ENCODE measurements at places on chromosomes 3 and 15.

- no peak for DNase-seq
Observed at GRCh38 chr3:140319739-140320138, 358.1 kb upstream of the TRIM42 start.

DNA sequence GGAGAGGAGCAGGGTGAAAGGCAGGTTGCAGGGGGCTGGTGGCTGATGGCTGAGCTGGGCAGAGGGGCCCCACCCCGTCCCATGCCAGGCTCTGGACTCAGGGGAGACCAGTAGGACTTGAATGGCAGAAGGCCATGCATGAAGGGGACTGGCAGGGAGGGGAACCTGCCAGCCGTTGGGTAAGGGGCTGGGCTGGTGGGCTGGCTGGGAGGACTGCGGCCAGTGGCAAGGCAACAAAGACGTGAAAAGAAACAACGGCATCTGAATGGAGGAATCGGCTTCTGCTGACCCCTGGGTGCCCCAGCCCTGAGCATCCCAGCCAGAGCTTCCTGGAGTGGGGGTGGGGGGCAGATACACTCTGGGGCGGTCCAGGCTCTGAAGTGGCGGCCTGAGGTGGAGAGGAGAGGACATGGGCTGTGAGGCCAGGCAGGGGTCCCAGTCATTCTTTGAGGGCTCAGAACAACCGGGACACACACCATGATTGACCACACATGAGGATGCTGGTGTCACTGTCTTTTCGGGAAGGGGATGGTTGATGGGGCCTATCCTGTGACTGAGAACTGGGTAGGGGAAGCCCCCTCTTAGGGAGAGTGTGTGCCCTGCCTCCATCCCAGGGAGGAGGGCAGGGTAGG, 11.7 kb downstream of the GLYCTK start:
- DNase-seq: no peak

DNA sequence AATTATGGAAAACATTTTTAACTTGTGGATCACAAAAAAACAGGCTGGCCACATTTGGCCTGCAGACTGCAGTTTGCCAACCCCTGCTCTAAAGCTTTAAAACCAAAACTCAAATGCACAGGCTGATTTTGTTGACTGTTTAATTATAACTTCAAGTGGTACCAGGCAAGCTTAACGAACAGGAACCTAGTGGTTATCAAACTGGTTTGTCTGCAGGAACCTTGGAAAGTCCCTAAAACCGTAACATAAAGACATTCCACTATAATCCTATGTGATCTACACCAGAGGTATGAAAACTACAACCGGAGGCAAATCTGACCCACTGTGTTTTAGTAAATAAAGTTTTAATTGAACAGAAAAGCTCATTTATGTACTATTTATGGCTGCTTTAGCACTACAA, 52.4 kb downstream of the TBL1XR1 start:
- no peak for DNase-seq

DNA sequence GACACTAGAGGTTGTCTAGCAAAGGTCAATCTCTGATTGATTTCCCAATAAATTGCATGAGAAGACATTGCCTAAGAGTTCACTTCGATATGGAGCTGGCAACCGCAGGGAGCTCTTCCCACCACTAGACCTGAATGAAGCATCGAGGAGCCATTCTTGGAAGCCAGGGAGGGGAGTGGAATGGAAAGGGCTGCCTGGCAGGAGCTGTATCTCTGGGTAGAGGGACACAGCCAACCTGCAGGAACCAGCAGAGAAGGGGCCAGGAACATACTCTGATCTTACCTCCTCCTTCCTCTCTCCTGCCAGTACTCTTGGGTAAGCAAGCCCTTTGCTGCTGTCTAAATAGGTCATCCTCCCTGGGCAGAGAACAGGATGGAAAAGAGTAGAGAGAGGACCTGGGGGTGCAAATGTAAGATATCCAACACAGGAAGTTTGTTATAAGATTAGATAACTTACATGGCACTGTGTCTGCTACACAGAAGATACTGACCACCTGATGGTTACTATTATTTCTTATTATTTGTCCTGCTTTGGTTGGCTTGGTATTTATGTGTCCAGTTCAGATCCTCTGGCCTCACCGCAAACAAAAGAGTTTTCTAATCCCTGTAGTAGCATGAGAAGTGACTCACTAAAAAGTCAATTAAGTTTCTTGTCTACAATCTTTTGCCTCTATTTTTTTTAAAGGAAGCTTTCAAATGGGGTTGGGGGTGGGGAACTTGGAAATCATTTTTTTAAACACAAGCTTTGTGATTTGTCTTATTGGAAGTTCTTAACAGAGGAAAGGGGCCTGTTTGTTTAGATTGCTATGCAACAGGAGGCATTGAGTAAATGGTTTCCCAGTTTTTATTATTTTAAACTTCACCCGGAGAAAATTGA, 156.7 kb upstream of the TSC22D2 start:
- DNase-seq: no peak

- no peak for DNase-seq
Observed at GRCh38 chr3:156685198-156685597, 10.8 kb downstream of the TIPARP start.

DNA sequence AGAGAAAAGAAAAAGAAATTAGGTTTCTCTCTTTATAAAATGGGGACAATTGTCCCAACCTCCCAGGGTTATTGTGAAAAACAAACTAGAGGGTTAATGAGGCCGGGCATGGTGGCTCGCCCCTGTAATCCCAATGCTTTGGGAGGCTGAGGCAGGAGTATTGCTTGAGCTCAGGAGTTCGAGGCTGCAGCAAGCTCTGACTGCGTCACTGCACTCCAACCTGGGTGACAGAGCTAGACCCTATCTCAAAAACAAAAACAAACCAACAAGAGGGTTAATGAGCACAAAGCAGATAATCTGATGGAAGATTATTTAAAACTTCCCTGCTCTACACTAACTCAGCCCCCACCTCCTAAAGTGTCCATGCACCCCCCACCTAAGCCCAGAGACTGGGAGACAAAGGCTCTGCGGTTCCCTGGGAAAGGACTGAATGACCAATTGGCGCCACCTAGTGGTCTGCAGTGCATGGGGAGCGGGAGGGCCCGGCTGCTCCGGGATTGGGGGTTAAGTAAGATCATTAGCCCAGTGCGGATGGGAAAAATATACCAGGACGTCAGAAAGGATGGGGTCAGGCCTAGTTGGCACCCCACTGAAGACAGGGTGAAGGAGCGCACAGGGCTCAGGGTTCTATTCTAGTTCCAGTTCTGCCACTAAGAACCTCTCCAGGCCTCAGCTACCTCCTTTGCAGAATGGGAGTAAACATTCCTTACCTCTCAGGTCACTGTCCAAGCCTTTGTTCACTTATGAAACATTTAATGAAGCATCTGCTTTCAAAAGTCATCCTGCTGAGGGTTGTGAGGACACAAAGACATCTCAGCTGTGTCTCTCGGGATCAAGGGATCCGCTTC, 15.6 kb downstream of the PIF1 start:
- peak; percentile 70 for DNase-seq

DNA sequence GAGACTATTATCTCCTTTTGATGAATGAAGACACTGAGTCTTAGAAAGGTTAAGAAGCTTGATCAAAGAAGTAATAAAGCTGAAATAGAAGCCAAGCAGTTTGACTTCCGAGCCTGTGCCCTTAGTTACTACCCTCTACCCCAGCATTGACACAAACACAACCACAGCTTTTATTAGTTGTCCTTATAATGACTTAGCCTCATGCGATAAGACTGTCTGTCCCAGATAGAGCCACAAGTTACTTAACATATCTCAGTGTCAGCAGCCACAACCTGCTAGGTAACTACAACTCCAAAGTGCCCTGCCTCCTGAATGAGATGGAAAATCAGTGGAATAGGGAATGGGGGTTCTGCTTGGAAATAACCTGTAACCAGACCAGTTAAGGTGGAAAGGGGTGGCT, 781.6 kb upstream of the CFAP20DC start:
- no peak for DNase-seq

- peak; percentile 82 for DNase-seq
Observed at GRCh38 chr3:133040696-133041523, 2.7 kb downstream of the TMEM108 start.

DNA sequence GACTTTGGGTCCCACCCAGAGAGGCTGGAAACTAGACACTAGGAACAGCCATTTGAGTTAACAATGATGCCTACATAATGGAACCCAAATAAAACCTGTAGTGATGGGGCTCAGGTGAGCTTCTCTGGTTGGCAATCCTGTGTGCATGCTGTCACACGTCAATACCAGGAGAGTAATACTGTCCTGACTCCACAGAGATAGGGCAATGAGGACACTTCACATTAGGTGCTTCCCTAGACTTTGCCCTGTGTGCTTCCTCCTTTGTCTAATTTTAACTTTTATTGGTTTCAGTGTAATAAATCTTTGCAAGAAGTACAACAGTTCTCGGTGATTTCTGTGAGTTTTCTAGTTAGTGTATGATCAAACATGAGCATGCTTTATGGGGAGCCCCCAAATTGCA, 281.8 kb upstream of the ARRDC4 start:
- DNase-seq: no peak

- no peak for DNase-seq
Observed at GRCh38 chr3:43077261-43077660, 28.6 kb downstream of the POMGNT2 start.

- peak; percentile 19 for DNase-seq
Observed at GRCh38 chr3:55180936-55181535, 253.2 kb upstream of the LRTM1 start.

- DNase-seq: no peak
Observed at GRCh38 chr15:77563623-77564156, 69.0 kb downstream of the LINGO1 start.

- no peak for DNase-seq
Observed at GRCh38 chr3:64392001-64392400, 166.7 kb upstream of the PRICKLE2 start.

DNA sequence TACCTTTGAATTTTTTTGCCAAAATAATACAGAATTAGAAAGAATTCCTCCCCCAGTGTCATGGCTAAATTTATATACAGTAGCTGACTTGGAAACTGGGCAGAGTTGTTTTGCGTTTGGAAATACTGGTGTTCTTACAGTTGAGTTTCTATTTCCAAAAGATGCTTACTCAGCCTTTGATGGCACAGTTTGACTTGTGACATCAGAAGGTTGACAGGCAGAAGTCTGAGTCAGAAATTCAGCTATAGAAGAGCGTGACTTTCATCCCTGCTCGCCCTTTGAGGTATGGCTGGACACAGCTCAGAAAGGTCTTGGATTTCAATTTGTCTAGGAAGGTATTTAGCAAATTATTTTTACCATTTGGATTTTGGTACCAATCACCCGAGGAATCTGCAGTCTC, 175.8 kb downstream of the VGLL4 start:
- no peak for DNase-seq

DNA sequence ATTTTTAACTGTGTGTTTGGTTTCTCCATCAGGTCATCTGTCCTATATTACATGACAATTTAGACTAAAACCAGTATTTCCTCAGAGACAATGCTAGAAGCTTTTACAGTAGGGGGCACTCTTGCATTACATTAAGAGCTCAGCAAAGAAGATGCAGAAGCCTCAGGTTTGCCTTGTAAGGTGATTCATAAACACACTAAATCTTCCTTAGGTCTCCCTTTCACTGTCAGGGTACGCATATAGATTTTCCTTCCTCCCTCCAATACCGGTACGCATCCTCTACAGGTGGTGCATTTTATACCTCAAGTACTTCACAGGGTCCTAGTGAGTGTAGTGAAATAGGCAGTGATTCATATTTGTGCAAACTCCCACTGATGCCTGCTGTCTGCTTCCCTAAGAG, 46.5 kb downstream of the CD86 start:
- DNase-seq: peak; percentile 31

DNA sequence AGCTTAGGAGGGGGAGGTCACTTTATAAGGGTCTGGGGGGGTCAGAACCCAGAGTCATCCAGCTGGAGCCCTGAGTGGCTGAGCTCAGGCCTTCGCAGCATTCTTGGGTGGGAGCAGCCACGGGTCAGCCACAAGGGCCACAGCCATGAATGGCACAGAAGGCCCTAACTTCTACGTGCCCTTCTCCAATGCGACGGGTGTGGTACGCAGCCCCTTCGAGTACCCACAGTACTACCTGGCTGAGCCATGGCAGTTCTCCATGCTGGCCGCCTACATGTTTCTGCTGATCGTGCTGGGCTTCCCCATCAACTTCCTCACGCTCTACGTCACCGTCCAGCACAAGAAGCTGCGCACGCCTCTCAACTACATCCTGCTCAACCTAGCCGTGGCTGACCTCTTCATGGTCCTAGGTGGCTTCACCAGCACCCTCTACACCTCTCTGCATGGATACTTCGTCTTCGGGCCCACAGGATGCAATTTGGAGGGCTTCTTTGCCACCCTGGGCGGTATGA, at the start of gene RHO:
Gene RHO (plus strand): TSS at position 51 of the 512 bp plus-strand sequence. CDS start 95 bp downstream, at position 146.
- DNase-seq: no peak

DNA sequence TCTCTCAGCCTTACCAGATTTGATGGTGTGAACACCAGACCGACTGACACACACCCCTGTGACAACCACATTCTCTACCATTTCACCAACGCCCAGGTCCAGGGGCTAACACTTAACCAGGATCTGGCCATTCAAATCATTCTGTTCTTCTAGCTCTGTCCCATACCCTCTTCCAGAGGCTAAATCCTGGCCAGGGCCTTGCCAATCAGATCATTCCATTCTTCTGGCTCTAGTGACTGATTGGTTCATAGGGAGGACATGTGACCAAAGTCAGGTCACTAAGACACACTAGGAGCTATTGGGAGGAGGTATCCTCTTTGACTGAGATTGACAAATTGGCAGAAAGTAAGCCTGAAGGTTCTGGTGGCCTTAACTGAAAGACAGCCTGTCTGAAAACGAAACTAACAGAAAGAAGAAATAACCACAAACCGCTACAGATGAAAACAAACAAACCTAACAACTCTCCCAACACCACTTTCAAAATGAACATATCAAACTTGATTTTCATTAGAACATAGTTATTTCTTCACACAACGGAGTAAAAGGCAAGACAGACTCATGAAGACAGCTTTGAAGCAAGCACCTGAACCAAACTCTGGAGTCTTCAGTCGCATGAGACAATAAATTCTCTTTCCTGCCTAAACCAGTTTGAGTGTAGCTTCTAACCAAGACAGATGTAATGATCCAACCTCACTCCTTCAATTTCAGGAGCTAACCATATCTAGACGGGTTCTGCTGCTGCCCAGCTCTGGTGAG, 68.5 kb downstream of the TRANK1 start:
- DNase-seq: peak; percentile 29

DNA sequence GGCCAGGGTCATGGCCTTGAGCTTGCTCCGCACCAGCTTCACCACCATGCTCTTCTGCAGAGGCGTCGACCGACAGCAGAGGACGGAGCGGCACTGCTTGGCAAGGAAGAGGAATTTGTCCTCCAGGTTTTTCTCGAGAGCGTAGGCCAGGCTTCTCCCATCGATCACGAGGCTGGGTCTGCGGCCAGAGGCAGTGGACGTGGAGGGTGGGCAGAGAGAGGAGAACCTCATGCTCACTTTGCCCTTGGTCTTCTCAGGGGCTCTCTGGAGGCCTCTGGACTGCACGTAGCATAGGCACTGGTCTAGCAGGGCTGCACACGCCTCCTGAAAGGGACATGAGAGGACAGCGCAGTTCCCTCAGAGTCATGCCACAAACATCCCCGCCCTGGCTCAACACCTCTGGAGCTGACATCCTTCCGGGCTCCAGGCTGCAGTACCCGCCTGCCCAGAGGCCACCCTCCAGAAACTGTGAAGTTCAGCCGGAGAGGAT, 168.3 kb downstream of the ATP10A start:
- DNase-seq: no peak
